ENCODE measurements at places on chromosomes 12 and 14.

DNA sequence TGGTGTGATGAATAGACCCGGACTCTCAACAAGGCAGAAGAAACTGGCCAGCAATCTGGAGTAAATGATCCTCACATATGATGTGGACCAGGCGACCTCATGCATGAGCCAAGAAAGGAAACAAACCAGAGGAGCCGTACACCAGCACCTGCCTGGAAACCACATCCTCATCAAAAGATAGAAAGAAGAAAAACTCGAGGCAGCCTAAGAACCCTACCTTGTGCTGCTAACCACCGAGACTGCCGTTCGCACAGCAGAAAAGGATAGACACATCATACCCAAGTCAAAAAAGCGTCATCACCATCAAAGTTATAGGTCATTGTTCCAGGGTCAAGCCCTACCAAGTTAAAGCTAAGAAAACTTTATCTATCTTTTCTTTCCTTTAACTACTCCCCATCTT is 66.7 kb downstream of the RESF1 start:
- DNase-seq = no peak

- DNase-seq = no peak
Measured at GRCh38 chr12:90905691-90906370, 49.1 kb downstream of the CCER1 start.

DNA sequence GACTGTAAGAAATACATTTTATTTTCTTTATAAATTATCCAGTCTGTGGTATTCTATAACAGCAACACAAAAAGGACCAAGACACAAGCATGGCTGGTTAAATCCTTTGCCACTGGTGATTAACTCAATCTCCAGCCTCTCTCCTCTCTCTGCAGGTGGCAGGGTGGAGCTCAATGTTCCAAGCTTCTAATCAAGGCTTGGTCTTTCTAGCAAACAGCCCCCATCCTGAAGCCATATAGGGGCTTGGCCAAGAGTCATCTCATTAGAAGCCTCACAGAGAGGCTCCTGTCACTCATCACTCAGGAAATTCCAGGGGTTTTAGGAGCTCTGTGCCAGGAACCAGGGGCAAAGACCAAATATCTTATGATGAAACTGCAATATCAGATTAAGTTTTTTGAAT is 12.0 kb downstream of the C12orf75 start:
- DNase-seq = no peak

- no peak for DNase-seq
Measured at GRCh38 chr12:86256163-86256562, at the start of gene MGAT4C. Gene MGAT4C (minus strand): TSS chr12:86256391.

DNA sequence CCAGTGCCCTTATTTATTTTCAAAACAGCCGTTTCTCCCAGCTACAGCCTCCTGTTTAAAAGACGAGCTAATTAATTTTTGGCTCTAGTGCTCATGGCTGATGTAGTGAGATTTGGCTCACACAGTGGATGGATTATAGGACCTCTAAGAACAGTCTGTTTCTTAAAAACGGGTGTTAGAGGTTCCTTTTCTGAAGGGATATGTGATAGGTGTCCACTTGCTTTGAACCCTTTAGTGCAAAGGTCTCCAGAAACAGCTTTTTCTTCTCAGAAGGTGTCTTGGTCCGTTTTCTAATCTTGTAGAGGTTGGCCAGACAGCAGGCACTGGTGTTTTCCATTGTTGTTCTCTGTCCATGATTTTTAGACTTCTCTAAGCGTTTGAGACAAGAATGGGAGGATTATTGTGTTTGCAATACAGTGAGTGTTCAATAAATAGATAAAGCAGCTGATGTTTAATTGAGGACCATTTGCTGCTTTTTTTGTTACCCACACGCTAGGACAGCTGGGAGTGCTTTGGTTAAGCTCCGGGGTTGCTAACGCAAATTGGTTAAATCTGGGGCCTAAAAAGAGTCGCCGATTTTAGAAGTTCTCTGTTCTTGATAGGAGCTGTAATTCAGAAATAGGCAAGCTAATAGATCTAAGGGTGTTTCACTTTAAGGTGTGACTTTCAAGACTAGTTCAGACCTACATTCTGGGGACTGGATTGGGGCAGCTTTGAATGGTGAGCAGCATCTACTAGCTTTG is 1.0 kb downstream of the BORCS5 start:
- no peak for DNase-seq

- DNase-seq = no peak
Measured at GRCh38 chr12:43245947-43246346, 306.1 kb downstream of the ADAMTS20 start.

- DNase-seq = no peak
Measured at GRCh38 chr14:100150932-100151587, 8.4 kb downstream of the DEGS2 start.

- DNase-seq = no peak
Measured at GRCh38 chr14:89641495-89642175, 224.6 kb upstream of the FOXN3 start.

- DNase-seq = no peak
Measured at GRCh38 chr12:78739653-78740052, 124.9 kb upstream of the SYT1 start.

DNA sequence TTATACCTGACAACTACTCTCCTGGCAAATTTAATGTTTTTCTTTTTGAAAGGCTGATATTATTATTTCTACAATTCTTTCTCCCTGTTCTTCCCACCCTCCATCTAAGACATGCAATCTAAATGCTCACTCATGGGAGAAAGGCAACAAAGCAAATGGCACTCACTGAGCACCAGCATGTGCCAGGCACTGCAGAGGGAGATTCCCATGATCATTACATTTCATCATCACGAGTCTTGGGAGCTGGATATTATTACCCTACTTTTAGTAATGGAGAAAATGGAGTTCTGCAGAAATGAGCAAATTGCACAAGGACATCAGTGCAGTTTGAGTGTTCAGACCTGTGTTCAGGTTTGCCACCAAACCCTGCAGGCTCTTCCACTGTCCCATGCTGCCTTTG is 27.9 kb downstream of the PPM1H start:
- DNase-seq = no peak

DNA sequence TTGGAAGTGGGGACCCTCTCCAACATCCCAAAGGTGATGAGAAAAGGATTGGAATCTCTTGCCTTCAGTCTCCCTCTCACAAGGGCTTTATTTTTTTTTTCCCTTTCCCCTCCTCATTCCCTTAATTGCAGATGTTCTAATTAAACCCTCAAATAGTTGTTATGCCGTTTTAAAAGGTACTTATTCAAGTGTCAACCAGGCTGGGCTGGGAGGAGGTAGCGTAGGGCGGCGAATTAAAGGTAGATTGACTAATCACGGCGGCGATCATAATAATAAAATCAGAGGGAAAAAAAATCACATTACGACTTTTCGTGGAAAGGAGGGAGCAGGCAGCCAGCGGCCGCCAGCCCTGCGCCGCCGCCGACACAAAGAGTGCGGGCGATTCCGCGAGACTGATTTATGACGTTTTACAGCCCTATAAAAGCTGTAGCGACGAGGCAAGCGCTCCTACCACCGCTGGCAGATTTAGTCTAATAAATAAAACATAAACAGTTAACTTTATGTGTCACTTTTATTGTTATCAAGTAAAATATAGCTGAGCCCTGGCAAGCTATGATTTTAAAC is 1.7 kb upstream of the HOXC4 start:
- DNase-seq = no peak

DNA sequence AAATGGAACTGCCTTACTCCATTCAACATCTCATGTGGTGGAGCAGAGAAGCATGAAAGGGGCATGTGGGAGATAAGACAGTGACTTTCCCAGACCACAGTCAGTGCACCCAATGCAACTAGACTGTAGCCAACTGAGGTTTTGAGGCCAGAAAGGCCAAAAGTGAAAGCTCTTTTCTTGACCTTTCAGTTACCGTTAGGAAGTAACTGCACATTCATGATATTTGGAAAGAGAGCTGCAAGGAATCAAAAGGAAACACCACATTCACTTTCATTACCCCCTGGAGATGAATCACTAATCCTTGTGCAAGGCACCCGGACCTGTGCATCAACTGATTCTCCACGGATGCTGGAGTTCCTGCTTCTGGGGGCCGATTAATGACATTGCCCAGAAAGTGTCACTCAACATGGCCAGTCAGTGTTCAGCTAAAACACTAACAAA is 72.9 kb upstream of the ELK3 start:
- DNase-seq = no peak

DNA sequence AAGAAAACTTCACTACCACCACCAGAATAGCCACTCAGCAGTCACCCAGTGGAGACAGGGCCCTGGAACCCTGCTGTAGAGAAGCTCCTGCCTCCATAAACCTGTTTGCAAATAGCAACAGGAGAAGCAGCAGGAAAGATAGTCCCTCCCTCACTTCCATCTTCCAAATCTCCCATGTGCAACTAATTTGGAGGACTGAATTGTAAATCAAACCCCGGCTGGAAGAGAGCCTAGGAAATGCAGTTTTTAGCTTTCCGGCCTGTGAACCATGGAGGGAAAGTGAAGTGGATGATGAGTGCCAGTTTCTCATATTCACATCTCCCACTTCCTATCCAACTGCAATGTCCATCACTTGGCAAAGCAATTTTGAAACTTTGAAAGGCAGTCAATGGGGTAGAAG is 167.2 kb upstream of the FRMD6 start:
- no peak for DNase-seq
